ENCODE measurements at places on chromosomes 4 and X.

DNA sequence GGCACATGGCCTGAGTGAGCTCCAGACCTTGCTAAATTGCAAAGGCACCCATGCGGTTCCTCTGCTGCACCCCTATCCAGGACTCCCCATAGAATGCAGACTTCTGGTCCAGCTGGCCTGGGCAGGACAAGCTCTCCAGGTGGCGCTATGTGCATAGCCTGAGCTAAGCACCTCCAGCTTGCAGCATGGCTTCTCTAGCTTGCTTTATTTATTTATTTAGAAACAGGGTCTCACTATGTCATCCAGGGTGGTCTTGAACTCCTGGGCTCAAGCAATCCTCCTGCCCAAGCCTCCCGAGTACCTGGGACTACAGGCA, 5.5 kb upstream of the WFS1 start:
- no peak for DNase-seq

DNA sequence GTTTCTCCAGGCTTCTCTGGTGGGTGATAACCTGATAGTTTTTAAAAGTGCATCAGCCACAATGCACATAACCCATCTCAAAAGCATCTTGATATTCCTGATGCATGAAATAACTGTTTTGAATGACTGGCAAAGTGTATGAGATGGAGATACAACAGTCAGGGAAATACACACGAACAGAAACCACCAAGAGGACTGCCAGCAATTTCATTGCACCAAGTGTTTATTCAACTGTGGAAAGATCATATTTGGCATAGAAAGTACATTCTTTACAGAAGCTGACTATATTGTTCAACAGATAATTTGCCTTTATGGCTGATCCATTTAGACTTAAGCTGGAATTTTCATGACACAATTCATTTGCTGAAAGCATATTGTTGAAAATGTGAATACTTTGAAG, 139.5 kb downstream of the SLIT2 start:
- no peak for DNase-seq

DNA sequence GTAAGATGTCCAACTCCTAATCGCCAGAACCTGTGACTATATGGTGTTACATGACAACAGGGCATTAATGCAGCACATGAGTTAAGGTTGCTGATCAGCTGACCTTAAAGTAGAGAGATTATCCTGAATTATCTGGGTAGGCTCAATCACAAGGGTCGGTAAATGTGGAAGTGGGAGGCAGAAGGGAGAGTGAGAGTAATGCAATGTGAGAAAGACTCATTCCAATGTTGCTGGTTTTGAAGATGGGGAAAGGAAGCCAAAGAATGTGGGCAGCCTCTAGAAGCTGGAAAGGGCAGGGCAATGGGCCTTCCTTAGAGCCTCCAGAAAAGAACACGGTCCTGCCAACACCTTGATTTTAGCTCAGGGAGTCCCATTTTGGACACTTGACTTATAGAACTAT, 67.4 kb downstream of the STX18 start:
- no peak for DNase-seq

GRCh38 chrX:113980953-113981352, 602.9 kb upstream of the HTR2C start:
- DNase-seq, result no peak

DNA sequence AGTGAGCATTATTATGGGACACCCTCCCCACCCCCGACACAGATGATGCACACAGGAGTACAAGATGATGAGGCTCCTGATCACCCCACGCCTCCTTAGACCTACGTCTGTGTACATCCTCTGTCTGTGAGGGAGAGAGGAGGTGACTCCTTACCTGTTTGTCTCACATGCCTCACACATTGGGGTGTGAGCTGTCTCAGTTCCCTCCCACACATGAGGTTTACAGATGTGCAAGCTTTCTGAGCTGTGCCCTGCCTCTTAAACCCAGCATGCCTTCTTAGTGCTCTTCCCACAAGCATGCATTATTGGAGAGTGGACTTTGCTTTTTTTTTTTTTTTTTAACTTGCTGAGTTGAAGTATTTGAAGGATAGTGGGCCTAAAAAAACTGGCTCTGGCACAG, 76.7 kb downstream of the CLCN5 start:
- no peak for DNase-seq

DNA sequence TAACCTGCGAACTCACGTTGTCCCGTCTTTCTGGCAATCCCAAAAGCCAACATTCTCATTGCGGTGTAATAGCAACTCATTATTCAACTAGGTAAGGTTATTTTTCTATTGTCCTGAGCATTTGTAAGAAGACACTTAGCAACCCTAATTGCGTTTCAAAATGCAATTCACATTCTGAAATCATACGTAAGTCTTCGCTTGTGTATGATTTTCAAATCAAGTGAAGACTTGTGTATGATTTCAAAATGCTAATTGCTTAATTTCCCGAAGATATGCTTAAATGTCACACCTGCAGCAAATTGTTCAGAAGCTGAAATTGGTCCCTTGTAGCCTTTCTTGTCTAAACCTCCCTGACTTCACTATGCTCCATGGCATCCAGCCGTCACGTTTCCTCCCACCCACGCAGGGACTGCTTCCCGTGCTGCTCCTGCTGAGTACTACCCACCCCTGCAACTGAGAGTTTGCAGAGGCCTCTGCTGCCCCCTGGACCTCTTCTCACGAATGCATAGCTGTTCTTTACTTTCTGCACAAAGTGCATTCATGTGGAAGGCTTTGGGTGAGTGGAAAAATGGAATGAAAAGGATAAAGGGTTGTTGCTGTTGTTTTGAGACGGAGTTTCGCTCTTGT, 40.8 kb upstream of the CLDN24 start:
- DNase-seq, result no peak

- no peak for DNase-seq
Observed at GRCh38 chrX:18574591-18574990, 97.3 kb downstream of the RS1 start.

DNA sequence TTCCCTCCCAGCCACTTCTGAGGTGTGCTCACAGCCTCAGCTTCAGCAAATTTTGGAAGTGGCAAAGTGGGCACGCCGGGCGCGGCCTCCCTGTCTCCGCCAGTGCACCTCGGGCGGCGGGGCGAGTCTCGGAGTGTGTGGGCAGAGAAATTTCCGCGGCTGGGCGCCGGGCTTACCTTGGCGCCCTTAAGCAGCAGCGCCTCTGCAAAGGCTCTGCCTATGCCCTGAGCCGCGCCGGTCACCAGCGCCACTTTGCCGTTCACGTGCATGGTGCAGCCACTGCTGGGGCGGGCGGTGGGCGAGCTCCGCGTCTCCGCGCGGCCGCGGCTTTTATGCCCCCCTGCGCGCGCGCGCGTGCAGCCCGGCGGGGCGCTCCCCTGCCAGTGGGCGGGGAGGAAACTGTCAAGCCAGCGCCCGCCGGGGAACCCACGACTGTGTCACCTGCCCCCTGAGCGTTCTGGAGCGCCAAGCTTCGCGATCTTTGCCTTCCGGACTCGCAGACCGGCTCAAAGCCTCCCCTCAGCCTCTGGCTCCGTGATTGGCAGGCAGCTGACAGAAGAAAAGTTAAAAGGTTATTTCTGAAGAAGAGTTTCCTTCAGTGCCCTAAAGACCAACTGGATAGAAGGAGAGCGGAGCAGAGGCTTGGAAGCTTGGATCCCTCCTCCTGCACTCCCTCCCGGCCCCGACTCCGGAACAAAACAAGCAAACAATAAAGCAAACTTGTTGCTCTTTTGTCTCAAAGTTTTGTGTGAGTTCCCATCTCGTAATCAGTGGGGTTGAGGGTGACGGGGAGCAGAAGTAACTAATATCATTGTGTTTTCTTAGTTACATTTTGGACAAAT, at the start of gene HPGD:
Gene HPGD, minus strand, starts transcription at position 306 of the 842 bp plus-strand sequence. Its CDS starts 37 bp downstream, at position 269.
- DNase-seq, result no peak

DNA sequence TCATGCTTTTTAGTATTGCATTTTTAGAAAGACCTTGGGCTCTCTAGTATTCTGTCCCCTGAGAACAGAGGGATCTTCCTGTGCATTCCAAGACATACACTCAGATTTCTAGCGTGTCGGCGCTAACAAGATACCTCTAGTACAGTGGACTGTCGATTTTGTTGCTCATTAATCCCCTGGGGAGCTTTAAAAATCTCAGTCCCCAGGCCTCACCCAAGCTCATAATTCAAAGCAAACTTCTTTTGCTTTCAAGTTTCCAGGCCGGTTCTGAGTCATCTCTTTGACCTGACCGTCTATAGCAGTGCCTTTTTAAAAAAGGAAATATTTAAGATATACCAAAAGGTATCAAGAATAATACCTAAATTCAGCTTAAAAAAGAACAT, 137.0 kb downstream of the AMMECR1 start:
- DNase-seq, result no peak

Data from SIG-M5 (cell line).